RCC 7860 (cell line): ENCODE measurements at places on chromosomes 2 and 18.

GRCh38 chr2:143740431-143740830, 611.2 kb downstream of the ARHGAP15 start:
- no peak for DNase-seq

- no peak for DNase-seq
These were observed 68.9 kb upstream of the CBLN2 start for GRCh38 chr18:72612894-72613533.

- no peak for DNase-seq
These were observed 6.8 kb upstream of the CRYBA2 start for GRCh38 chr2:218999881-219000568.

- DNase-seq: no peak
These were observed 26.6 kb upstream of the ITGA4 start for GRCh38 chr2:181430406-181431118.

DNA sequence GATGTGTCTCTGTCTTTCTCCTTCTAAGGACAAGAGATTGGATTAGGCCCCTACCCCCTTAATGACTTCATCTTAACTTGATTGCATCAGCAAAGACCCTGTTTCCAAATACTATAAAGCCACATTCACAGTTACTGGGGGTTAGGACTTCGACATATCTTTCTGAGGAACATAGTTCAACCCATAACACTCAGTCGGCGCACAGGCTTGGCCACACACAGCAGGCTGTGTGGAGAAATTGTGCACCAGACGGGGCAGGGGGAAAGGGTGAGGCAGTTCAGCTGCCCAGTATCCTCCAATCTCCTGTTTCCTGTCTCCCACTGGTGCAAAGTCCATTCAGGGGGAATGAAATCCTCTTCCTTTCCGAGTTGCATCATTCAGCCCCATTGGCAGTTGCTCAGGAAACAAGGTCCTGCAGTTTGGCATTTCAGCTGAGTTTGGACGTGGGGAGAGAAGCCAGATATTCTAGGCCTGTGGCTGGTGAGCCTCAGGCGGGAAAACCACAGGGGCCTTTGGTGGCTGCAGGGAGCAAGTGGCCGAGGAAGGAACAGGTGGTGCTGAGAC, 9.4 kb upstream of the RAPGEF4 start:
- no peak for DNase-seq

DNA sequence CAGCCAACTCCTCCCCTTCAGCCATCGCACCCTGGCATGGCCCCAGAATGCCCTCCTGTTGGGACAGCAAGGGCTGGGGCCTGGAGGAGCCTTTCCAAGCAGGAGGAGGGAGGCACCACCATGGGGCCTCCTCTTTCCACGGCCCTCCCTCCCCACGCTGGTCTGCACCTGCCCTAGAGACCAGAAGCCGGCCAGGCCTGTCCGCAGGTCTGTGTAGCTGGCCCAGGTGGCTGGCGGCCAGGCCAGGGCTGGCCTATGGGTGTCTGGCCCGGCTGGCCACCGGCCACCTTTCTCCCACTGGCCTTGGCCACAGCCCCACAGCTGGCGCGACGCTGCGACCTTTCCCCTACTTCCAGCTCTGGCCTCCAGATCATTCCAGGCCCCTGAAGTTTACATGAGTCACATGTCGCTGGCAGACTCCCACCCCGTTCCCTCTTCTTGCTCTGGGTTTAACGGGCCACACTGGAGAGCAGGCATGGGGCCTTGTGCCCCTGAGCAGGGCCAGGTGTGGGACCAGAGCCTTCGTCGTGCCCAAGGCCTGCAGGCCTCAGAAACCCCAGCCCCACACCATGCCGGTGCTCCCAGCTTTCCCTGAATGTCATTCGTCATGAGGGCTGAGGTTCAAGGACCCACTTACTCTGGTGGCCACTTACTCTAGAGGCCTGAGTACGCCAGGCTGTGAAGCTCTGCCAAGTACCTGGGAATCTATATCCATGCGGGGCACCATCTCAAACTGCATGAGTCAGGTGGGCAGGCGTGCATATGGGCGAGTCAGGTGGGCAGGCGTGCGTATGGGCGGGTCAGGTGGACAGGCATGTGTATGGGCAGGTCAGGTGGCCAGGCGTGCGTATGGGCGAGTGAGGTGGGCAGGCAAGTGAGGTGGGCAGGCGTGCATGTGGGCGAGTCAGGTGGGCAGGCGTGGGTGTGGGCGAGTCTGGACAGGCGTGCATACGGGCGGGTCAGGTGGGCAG, 33.3 kb upstream of the KLF11 start:
- no peak for DNase-seq

GRCh38 chr2:9549420-9549819, 6.2 kb downstream of the ADAM17 start:
- DNase-seq: no peak

GRCh38 chr2:228039752-228040534, 141.5 kb downstream of the SPHKAP start:
- no peak for DNase-seq
